Kidney tubule cell (primary cell): ENCODE measurements at places on chromosomes 12 and 14.

DNA sequence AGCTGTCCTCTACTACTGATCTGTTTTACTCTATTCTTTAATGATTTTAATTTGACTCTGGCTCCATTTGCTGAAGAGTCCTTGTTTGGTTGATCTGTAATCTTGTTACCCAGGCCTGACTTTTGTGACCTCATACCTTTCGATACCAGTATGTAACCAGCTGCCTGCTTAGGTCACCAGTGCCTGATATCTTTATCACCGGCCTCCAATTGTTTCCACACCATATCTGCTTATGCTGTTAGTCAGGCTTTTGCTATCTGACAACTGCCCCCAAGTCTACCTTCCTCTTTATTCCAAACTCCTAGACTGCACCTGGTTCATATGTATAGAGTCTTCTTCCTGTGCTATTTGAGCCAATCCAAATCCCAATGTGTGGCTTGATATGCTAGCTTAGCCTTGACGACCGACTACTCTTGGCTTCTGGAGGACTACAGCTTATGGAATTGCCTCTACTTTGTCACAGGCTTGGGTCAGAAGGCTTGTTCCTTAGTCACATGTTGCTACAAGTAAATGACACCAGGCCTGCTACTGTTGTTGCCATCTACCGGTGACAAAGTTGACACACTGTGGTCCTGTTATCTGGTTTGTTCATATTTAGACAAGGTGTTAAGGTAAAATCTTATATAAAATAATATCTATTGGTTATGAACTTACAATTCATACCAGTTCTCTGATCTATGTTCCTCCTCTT is 193.9 kb downstream of the TRHDE start:
- DNase-seq = no peak

DNA sequence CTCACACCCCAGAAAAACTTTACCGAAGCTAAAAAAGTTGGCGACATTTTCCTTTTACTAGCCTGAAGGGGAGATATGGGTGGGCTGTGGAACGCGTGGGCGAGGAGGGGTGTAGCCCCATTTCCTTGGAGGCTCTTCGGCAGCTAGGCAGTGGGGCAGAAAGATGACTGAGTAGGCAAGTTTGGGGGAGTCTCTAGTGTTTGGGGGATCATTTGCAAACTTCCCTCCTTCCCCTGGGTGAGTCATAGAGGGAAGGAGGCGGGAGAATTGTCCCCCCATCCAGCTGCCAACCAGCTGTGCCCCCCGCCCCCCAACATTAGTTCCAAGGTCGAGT is 2.3 kb downstream of the GLI1 start:
- no peak for DNase-seq

- no peak for DNase-seq
Measured at GRCh38 chr12:53941187-53941586, 2.6 kb downstream of the HOXC13 start.

DNA sequence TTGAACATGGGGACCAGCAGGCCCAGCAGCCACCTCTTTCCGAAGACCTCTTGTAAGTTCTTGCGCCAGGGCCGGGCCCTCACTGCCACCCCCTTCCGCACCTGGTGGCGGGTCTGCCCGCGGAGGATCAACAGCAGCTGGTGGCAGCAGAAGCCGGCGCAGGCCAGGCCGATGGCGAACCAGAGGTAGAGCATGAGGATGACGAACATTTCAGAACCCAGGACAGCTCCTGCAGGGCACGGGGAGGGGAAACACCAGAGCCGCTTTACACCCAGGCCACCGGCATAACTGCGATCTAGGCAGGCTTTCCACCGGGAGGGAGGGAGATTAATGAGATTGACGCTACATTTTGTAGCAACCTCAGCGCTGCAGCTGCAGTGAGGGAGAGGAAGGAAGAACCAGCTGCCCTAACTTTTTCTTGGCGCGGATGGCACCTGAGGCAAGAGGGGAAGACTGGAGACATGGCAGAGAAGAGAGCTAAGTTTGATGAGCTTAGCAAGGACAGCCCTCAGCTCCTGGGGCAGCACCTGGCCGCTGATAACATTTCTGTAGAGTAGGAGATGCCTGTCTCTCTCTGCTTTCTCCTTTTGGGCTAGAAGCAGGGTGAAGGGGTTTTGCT is 7.8 kb downstream of the ZDHHC22 start:
- peak; percentile 65 for DNase-seq

- no peak for DNase-seq
Measured at GRCh38 chr12:117592588-117593305, 231.3 kb upstream of the NOS1 start.

- DNase-seq = peak; percentile 35
Measured at GRCh38 chr12:54657105-54657607, 9.0 kb upstream of the DCD start.

GRCh38 chr12:126747530-126748149 is 1519.3 kb upstream of the TMEM132C start:
- DNase-seq = peak; percentile 36

DNA sequence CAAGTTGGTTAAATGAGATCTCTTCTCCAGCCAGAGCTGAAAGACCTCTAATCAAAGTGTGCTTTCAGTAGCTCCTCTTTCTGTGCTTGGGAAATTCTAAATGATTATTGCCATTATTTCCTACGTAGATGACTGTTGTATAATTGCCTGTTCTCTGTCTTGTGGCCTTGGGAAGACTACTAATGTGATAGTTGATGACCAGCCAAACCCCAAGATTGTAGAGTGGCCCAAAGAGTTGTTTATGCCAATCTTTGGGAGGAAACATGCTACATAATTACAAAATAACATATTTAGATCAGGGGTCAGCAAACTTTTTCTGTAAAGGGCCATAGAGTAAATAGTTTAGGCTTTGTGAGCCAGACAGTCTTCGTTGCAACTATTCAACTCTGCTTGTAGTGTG is 135.1 kb upstream of the DIO2 start:
- DNase-seq = no peak

DNA sequence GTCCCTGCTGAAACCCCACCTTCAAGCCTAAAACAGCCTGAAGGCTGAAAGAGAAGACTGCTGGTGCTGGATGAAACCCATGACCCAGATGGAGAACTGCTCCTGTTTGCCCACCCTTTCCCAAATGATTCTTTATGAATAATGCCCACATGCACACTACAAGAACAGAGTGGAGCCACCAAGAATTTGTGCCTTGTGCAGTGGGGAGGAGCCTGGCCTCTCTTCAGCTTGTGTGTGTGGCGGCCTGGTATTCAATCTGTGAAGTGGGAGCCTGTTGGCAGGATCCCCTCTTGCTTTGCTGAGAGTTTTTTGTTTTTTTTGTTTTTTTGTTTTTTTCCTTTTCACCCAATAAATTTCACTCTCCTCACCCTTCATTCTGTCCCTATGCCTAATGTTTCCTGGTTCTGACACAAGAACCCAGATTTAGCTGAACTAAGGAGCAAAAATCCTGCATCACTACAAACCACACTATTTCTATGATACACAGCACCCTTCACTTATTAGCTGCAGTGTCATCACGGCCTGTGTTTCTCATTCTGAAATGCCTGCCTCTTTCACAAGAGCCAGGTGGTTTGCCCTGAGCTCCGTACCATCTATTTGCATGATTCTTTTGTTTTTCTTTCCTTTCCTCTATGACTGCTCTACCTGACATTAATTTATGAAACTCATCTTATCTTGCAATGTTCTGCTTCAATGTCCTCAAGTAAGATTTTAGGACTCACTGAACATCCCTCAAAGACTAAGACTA is 585.5 kb upstream of the ATXN7L3B start:
- no peak for DNase-seq

GRCh38 chr14:106013879-106014376 is 487.5 kb downstream of the TMEM121 start:
- DNase-seq = no peak

- DNase-seq = peak; percentile 70
Measured at GRCh38 chr14:30227876-30228275, 300.2 kb upstream of the PRKD1 start.

DNA sequence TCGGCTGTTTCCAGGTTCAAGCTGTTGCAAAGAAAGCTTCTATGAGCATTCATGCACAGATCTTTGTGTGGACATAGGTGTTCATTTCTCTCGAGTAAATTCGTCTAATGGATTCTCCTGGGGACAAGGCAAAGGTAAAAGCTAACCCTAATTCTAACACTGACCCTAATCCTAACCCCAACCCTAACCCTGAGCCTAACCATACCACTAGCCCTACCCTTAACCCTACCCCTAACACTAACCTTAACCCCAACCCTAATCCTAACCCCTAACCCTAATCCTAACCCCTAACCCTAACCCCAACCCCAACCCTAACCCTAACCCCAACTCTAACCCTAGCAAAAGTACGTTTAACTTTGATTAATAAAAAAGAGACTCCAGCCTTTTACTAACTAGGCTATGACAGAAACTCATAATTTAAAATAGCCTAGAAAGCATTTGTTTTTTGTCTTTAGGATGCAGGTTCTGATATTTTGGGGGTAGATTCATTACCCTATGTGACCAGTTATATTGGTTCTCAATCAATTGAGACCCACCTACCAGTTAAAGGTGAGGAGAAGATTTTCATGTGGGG is 27.6 kb upstream of the RFLNA start:
- DNase-seq = no peak
